ENCODE measurements at places on chromosomes 1 and 21. TPM values are rescaled to one million over a fixed set of nuclear protein-coding genes. Genes with fewer than 3 reads are reported as not detected.

Gene MFSD2A
- total RNA-seq, result 3.4 TPM

DNA sequence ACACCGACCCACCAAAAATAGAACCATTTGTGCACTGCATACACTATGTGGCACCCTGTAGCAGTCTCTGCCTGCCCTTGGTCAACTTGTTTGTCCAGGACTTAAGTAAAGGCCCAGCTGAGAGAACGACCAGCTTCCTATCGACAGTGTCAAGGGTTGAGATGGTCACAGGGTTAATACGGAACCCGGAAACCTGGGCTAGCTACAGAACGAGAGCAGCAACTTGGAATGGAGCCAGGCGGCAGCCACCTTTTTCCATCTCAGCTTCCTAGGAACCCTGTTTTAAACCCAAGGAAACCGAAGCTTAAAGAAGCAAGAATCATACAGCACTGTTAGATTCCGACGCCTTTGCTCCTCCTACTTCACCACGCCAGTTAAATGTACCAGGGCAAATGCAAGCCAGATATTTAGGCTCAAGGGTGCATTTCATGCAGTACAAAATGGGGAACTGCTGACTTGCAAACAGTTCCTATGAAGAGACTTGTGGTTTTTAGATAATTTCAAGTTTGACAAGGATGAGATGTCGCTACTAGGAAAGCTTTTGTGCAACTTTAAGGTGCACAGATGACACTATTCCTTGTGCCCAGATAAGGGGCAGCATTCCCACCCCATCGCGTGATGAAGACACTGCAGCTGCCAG lies 35.5 kb downstream of the SLC66A1 start:
- H3K36me3 ChIP-seq, result peaks cover 3% of the 10 kb centered on the region
- no peak overlapping the region for H3K4me3 ChIP-seq
- DNase-seq, result no peak
- H3K27ac ChIP-seq, result no peak overlapping the region
- H3K4me1 ChIP-seq, result no peaks in the 10 kb centered on the region

DNA sequence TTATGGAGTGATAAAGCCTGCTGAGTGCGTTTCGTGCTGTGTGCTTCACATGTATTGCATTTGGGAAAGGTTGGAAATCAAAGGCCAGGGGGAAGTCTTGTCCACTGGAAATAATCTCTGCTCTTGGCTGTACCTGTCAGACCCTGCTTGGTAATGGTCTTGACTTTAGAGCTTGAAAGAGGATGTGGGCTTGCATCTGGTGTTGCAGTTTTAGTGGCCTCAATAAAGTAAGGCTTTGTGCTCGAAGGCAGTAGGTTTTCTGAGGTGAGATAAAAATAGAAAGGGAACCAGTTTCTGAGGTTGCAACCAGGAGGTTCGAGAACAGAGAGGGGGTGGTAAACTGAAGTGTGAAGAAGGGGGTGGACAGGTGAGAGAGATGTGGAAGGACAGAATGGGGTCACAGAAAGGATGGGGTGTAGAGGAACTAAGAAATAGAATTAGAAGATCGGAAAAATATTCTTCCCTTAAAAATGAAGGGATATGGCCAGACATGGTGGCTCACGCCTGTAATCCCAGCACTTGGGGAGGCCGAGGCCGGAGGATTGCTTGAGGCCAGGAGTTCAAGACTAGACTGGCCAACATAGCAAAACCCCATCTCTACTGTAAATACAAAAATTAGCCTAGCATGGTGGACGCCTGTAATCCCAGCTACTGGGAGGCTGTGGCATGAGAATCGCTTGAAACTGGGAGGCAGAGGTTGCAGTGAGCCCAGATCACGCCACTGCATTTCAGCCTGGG lies 1.5 kb downstream of the S100PBP start:
- DNase-seq, result no peak
- H3K4me1 ChIP-seq, result peaks cover 26% of the 10 kb centered on the region
- H3K27ac ChIP-seq, result peak overlapping the region; percentile 98
- H3K36me3 ChIP-seq, result peaks cover 23% of the 10 kb centered on the region
- H3K27me3 ChIP-seq, result no peaks in the 10 kb centered on the region

DNA sequence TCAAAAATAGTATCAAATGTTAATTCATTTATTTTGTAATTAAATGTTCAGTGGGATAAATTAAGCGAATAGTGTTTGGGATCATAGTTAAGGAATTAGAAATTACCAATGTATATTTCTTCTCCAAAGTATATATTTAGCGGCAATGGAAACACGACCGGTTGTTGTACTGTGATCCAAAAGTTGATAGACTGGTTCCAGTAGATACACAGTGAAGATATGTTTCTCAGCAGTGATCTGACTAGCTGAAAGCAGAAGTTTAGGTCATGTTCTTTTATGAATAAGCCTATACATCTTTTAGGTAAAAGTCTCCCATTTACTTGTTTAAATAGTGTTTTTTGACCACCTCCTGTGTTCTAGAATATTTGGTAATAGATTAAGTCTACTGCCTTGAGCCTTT lies 8.8 kb downstream of the USP16 start:
- no peak for DNase-seq
- no peak overlapping the region for H3K27ac ChIP-seq
- no peak overlapping the region for H3K4me3 ChIP-seq
- no peaks in the 10 kb centered on the region for H3K4me1 ChIP-seq
- peaks cover 34% of the 10 kb centered on the region for H3K36me3 ChIP-seq
- H3K27me3 ChIP-seq, result no peaks in the 10 kb centered on the region

DNA sequence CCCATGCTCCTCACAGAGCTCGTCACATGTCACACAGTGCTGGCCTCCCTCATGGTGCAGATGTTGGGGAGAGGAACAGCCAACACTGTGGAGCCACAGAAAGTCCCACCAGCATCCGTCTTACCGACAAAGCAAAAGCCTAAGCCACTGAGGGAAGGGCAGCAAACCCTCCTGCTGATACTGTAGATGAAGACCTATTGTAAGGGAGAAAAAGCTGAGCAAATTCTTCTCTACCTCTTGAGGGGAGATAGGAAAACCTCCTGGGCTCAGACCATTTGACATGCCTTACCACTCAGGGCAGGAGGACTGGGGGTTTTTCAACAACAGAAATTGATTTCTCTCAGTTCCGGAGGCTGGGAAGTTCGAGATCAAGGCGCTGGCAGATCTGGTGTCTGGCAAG lies 95.9 kb downstream of the WDR64 start:
- no peak overlapping the region for H3K27ac ChIP-seq
- H3K36me3 ChIP-seq, result no peaks in the 10 kb centered on the region
- no peaks in the 10 kb centered on the region for H3K27me3 ChIP-seq
- H3K4me1 ChIP-seq, result peaks cover 7% of the 10 kb centered on the region

GRCh38 chr1:196651637-196652215 lies at the start of gene CFH:
Gene CFH (plus strand): TSS chr1:196652043. CDS start chr1:196652118, 75 bp downstream.
- H3K36me3 ChIP-seq, result no peaks in the 10 kb centered on the region
- DNase-seq, result peak; percentile 83

DNA sequence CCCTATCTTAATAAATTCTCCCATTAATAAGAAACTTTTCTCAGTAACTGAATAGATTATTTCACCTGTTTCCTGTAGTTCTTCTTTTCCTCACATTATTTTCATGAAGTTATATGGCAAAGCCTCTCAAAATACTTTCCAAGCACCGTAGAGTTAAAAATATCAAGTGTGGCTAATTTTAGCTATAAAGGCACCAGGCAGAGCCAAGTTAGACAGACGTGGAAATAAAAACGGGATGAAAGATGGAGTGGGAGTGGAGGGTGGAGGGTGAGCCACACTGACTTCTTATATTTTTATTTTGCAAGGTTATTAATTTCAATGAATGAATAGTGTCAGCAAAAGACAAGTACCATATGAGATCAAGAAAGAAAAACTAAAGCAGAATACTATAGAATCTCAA lies 71.7 kb downstream of the ENAH start:
- H3K27me3 ChIP-seq, result no peaks in the 10 kb centered on the region
- peaks cover 14% of the 10 kb centered on the region for H3K36me3 ChIP-seq
- H3K4me3 ChIP-seq, result no peak overlapping the region
- no peak for DNase-seq

Gene KRTAP21-2
- total RNA-seq, result not detected

DNA sequence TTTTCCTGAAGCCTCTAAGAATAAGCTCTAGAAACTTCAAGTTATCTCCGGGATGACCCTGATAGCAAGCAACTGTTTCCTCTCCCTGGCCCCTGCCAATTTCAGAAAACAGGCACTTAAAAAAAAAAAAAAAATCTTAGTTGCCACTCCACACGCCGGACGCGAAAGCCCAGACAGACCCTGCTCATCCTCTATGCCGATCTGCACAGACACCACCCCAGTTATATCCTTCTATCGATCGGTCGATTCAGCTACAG lies 1.7 kb downstream of the ANP32E start:
- no peak overlapping the region for H3K4me3 ChIP-seq
- peaks cover 15% of the 10 kb centered on the region for H3K4me1 ChIP-seq
- H3K36me3 ChIP-seq, result no peaks in the 10 kb centered on the region
- no peaks in the 10 kb centered on the region for H3K27me3 ChIP-seq
- H3K27ac ChIP-seq, result peak overlapping the region; percentile 93

GRCh38 chr1:63914706-63915105 lies 140.9 kb downstream of the ROR1 start:
- no peak for DNase-seq
- H3K4me1 ChIP-seq, result peaks cover 35% of the 10 kb centered on the region
- H3K27me3 ChIP-seq, result peaks cover 13% of the 10 kb centered on the region
- peaks cover 6% of the 10 kb centered on the region for H3K36me3 ChIP-seq
- H3K27ac ChIP-seq, result no peak overlapping the region

DNA sequence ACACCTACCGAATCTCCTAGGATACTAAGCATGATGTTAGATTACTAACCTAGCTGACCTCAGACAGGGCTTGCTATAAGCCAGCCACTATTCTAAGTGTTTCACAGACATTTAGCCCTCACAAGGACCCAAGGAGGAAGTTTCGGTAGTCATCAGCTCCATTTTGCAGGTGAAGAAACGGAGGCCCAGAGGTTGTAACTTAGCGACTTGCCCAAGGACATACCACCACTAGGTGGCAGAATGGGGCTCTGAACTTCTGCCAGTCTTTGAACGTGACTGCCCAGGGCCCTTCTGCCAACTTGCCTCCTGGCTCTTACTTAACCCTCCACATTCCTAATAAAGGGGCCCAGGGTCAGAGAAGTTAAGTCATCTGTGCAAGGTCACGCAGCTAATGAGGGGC lies 283.5 kb downstream of the C1orf94 start:
- no peak overlapping the region for H3K4me3 ChIP-seq
- H3K4me1 ChIP-seq, result no peaks in the 10 kb centered on the region
- H3K27me3 ChIP-seq, result no peaks in the 10 kb centered on the region
- no peak for DNase-seq
- no peak overlapping the region for H3K27ac ChIP-seq
- H3K36me3 ChIP-seq, result no peaks in the 10 kb centered on the region

- H3K27ac ChIP-seq, result no peak overlapping the region
- peaks cover 10% of the 10 kb centered on the region for H3K27me3 ChIP-seq
- no peaks in the 10 kb centered on the region for H3K36me3 ChIP-seq
- H3K4me1 ChIP-seq, result no peaks in the 10 kb centered on the region
- H3K4me3 ChIP-seq, result no peak overlapping the region
Observed at GRCh38 chr1:48196237-48196636, 26.3 kb upstream of the SLC5A9 start.

- peak; percentile 86 for DNase-seq
- peak overlapping the region; percentile 64 for H3K4me3 ChIP-seq
- H3K27me3 ChIP-seq, result no peaks in the 10 kb centered on the region
- H3K4me1 ChIP-seq, result peaks cover 93% of the 10 kb centered on the region
- H3K36me3 ChIP-seq, result no peaks in the 10 kb centered on the region
Observed at GRCh38 chr1:209368864-209369598, 214.5 kb upstream of the CAMK1G start.

Gene OR14K1
- total RNA-seq, result not detected

Gene ACOT11
- 2.5 TPM for total RNA-seq

Gene TCHH
- total RNA-seq, result not detected

GRCh38 chr1:19495000-19495656 lies 9.8 kb upstream of the CAPZB start:
- H3K27me3 ChIP-seq, result peaks cover 7% of the 10 kb centered on the region
- DNase-seq, result no peak
- H3K4me3 ChIP-seq, result no peak overlapping the region
- peaks cover 14% of the 10 kb centered on the region for H3K4me1 ChIP-seq

GRCh38 chr1:222535455-222535854 lies 12.4 kb downstream of the HHIPL2 start:
- no peak for DNase-seq
- H3K27me3 ChIP-seq, result peaks cover 18% of the 10 kb centered on the region
- H3K27ac ChIP-seq, result no peak overlapping the region
- no peaks in the 10 kb centered on the region for H3K4me1 ChIP-seq

Gene HDAC1
- 78.5 TPM for total RNA-seq

DNA sequence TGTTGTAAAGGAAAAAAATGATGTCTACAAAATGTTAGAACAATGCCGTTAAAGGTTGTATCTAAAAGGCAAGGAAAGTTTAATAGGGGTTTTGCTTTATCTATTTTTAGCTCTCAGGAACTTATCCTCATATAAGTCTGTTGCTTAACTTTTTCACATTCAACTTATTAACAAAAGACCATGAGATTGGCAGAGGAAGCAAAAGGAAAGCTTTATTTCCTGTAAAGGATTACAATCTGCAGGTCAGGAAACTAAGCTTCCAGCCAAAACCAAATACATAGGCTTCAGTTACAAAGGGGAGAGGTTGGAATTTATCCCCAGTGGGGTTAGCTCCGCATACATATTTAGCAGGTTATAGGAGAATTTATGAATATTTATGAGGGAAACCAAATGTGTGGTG lies 58.7 kb upstream of the KIAA1614 start:
- H3K27ac ChIP-seq, result no peak overlapping the region
- H3K4me1 ChIP-seq, result peaks cover 24% of the 10 kb centered on the region
- no peak for DNase-seq
- H3K4me3 ChIP-seq, result no peak overlapping the region
- no peaks in the 10 kb centered on the region for H3K27me3 ChIP-seq

- H3K27ac ChIP-seq, result no peak overlapping the region
- H3K4me3 ChIP-seq, result no peak overlapping the region
- no peak for DNase-seq
- H3K27me3 ChIP-seq, result peaks cover 40% of the 10 kb centered on the region
- H3K4me1 ChIP-seq, result peaks cover 5% of the 10 kb centered on the region
Observed at GRCh38 chr1:31523769-31524168, 52.5 kb upstream of the TINAGL1 start.

Gene VHLL
- total RNA-seq, result not detected

DNA sequence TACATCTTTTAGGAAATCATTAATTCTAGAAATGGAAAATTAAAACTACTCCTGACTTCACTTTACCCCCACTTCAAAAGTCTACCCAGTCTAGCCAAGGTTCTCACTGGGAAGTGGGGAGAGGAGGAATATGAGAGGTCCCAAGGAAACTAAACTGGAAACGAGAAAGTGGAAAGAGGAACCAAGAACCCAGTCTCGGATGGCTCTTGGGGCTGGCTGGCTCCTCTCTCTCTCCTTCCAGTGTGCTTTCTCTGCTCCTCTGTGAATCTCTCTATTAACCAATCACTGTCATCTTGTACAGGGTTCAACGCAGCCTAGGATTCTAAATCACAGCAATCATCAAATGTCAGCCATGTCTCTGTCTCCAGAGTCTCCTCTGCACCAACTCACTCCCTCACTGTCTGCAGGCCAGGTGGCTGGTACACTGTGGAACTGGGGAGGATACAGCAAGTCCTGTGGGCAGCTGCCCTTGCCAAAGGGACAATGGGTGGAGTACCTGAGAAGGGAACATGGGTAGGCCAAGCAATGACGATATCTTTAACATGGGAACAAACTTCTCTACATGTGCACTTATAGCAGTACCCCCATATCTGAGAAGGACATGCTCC lies 33.7 kb downstream of the GNB1 start:
- peaks cover 19% of the 10 kb centered on the region for H3K36me3 ChIP-seq
- no peak for DNase-seq

- no peak for DNase-seq
- H3K4me3 ChIP-seq, result no peak overlapping the region
- no peaks in the 10 kb centered on the region for H3K4me1 ChIP-seq
- no peak overlapping the region for H3K27ac ChIP-seq
- peaks cover 4% of the 10 kb centered on the region for H3K36me3 ChIP-seq
Observed at GRCh38 chr1:97297611-97298010, 576.0 kb downstream of the PTBP2 start.

Data from HFFc6 (cell line).